ENCODE measurements at places on chromosomes 13 and 19. TPM values are rescaled to one million over a fixed set of nuclear protein-coding genes. Genes with fewer than 3 reads are reported as not detected.

The PDE4C gene
- not detected for total RNA-seq

The C19orf67 gene
- total RNA-seq = not detected

The CASP14 gene
- total RNA-seq = not detected

The CYP2B6 gene
- not detected for total RNA-seq

The NXNL1 gene
- not detected for total RNA-seq

The GRK1 gene
- total RNA-seq = not detected

All from chondrocyte (in vitro differentiated cells).